CD8-positive, alpha-beta memory T cell (primary cell): ENCODE measurements at places on chromosomes 12 and 14.
A peak's percentile ranks its signal among the peaks of the same experiment; 100 is the strongest.

DNA sequence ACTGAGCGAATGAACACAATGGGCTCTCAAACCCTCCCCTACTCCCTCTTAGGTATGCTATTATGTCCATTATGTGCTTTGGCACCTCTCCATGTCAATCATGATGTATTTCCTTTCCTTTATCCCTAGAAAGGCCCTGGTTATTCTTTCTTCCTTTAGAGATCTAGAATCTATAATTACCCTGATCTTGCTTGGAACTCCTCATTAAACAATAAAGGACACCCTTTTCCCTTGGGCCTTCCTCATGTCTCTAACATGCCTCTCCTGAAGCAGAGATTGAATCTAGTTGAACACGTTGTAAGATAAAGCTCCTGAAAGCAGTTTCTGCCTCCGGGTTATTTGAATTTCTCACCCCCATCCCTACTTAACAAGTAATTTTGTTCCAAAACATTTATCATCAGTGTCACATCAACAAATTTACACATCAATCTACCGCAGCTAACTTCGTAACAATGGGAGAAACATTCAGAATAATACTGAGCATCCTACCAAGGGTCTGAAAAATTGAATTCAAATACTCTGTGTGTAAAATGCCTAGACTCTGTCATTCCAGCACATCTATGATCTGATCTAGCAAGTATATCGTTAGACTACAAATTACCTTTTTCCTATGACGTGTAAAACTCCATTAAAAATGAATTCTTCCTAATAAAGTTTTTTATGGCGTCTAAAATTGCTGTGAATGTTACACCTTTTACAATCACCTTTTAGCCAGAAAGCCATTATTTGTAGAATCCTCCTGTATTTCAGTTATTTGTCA is 5.4 kb downstream of the USP44 start:
- no peak overlapping the region for H3K4me3 ChIP-seq
- no peaks in the 10 kb centered on the region for H3K4me1 ChIP-seq
- H3K36me3 ChIP-seq = no peaks in the 10 kb centered on the region
- no peak for DNase-seq

GRCh38 chr14:70721542-70721941 is 79.8 kb downstream of the TTC9 start:
- no peaks in the 10 kb centered on the region for H3K36me3 ChIP-seq
- H3K27me3 ChIP-seq = no peaks in the 10 kb centered on the region
- no peak overlapping the region for H3K27ac ChIP-seq
- no peak for DNase-seq
- H3K4me1 ChIP-seq = no peaks in the 10 kb centered on the region
- no peak overlapping the region for H3K4me3 ChIP-seq

DNA sequence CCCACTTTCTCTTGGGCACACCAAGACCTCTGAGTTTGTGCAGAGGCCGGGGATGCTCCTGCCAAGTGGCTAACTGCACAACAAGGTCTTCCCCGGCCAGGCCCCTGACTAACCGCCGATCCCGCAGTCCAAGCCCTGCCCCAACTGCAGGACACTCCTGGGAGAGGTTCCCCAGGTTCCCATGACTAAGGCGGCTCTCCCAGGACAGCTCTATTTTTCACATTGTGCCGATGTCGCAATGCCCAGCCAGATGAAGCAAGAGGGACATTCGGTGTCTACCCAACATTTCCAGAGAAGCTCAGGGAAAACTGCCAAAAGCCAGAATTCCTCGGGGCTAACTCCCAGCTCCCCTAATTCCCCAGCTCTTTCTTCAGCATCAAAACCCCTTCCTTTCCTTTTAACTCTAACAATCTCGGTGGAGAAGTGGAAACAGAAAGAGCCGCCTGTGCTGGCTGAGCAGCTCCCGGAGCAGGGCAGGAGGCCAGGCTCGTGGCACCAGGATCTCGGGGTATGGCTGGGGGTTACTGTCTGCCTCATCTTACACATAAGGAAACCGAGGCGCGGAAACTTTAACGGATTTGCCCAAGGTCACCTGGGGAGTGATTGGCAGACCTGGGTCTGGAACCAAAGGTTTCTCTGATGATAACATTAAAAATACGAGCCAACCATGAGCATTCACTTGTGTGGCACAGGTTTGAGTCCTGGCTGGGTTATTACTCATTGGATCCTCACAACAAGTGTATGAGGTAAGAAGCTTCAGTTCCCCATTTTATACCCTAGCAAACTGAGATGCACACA is 318.2 kb downstream of the BCL11B start:
- no peaks in the 10 kb centered on the region for H3K4me1 ChIP-seq
- H3K4me3 ChIP-seq = no peak overlapping the region
- no peaks in the 10 kb centered on the region for H3K36me3 ChIP-seq
- H3K27ac ChIP-seq = no peak overlapping the region

- H3K4me3 ChIP-seq = peak within 1 kb of the TSS; percentile 55
- no peaks in the 10 kb centered on the region for H3K36me3 ChIP-seq
- no peaks in the 10 kb centered on the region for H3K27me3 ChIP-seq
- no peak within 1 kb of the TSS for H3K27ac ChIP-seq
These were observed at the start of gene SLC25A29 for GRCh38 chr14:100306101-100306997. TSS of gene SLC25A29 (minus strand) at chr14:100306444. CDS start at chr14:100306232, 212 bp downstream.

DNA sequence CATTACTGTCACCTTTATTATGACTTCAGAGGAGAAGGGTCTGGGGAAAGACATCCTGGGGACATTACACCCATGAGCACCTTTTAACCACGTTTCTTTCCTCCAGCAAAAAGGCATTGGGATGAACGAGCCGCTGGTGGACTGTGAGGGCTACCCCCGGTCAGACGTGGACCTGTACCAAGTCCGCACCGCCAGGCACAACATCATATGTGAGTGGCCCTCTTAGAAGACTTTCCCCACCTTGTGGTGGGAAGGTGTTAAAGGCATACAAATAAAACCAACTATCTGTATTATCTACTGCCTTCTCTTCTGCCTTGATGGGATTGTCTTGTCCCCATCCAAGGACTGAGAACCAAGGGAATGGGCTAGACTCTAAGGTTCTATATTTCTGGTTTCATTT is 6.0 kb downstream of the PSMD9 start:
- H3K27ac ChIP-seq = no peak overlapping the region
- H3K4me3 ChIP-seq = no peak overlapping the region
- peaks cover 13% of the 10 kb centered on the region for H3K4me1 ChIP-seq
- H3K27me3 ChIP-seq = no peaks in the 10 kb centered on the region
- DNase-seq = no peak

- no peak overlapping the region for H3K4me3 ChIP-seq
- no peak for DNase-seq
- H3K36me3 ChIP-seq = no peaks in the 10 kb centered on the region
- H3K27ac ChIP-seq = no peak overlapping the region
These were observed 159.5 kb downstream of the ANO2 start for GRCh38 chr12:5785601-5786000.

- H3K4me1 ChIP-seq = peaks cover 12% of the 10 kb centered on the region
- H3K4me3 ChIP-seq = no peak overlapping the region
- no peaks in the 10 kb centered on the region for H3K27me3 ChIP-seq
- no peak for DNase-seq
These were observed 2.0 kb upstream of the PPP1CC start for GRCh38 chr12:110744601-110745264.

DNA sequence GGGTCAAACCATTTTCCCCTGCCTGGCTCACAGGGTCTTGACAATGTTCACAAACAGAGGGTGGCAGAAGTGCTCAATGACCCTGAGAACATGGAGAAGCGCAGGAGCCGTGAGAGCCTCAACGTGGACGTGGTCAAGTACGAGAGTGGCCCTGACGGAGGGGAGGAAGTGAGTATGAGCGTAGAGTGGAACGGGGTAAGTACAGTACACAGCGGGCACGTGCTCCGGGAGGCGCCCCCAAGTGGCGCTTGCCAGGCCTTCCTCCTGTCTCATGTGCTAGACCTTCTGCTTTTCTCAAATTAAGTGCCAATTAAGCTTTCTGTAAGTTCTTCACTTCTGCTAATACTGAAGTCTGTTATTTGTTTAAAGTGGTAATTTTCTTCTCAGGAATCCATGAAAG is 35.9 kb downstream of the XRCC3 start:
- peaks cover 74% of the 10 kb centered on the region for H3K36me3 ChIP-seq
- H3K27me3 ChIP-seq = no peaks in the 10 kb centered on the region
- no peak overlapping the region for H3K27ac ChIP-seq
- DNase-seq = peak; percentile 7

- H3K4me3 ChIP-seq = no peak overlapping the region
- H3K4me1 ChIP-seq = no peaks in the 10 kb centered on the region
- no peaks in the 10 kb centered on the region for H3K27me3 ChIP-seq
- DNase-seq = no peak
- H3K36me3 ChIP-seq = no peaks in the 10 kb centered on the region
These were observed 38.7 kb downstream of the ANO4 start for GRCh38 chr12:100833282-100833681.

DNA sequence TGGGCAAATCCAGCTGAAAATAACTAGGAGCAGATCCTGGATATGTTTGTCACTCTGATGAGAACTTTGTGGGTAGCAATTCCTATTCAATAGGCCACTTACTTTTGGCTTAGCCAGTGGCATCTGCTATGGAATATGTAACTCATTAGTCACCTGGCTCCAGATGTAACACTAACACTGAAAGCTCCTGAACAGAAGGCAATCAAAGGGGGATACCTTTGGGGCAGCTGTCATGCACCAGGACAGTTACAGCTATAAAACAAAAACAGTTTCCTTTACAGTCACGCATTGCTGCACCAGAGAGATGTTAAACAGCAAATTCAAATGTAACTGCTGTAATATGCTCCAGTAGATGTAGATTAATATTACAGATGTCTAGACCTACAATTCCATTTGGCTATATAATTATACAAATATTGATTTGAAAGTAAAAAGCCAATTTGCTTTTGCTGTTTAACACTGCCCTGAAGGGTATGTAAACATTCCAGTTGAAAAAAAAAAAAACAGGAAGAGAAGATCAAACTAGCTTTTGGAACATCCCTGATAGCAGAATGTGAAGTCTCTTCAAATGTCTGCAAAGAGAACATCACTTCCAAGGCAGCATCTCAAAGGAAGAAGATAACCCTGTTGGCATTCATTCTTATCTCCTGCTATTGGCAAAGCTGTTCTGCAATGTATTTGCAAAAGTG is 18.4 kb downstream of the RACGAP1 start:
- H3K27me3 ChIP-seq = no peaks in the 10 kb centered on the region
- H3K4me1 ChIP-seq = no peaks in the 10 kb centered on the region
- no peaks in the 10 kb centered on the region for H3K36me3 ChIP-seq
- H3K4me3 ChIP-seq = no peak overlapping the region
- DNase-seq = no peak

DNA sequence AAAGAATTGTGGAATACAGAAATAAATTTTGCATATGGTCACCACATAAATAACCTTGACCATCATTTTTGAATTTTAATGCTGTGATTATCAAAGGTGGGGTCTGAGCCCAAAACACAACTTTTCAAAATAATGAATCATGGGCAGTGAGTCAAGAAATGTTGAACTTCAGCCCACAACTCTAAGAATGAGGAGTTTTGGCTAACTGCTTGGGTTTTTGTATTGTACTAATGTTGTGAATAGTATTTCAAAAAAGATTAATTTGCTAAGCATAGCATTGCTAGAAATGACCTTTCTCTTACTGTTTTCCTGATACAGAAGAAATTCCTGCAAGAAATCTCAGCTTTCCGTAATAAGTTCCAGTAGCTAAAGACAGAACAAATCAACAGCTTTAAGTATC is 24.4 kb upstream of the YARS2 start:
- H3K4me3 ChIP-seq = no peak overlapping the region
- H3K36me3 ChIP-seq = no peaks in the 10 kb centered on the region
- H3K27ac ChIP-seq = no peak overlapping the region
- no peaks in the 10 kb centered on the region for H3K27me3 ChIP-seq

- H3K4me1 ChIP-seq = no peaks in the 10 kb centered on the region
- H3K27ac ChIP-seq = no peak overlapping the region
- no peak for DNase-seq
- no peaks in the 10 kb centered on the region for H3K36me3 ChIP-seq
These were observed 77.6 kb upstream of the PRKD1 start for GRCh38 chr14:30005114-30005808.

- H3K27ac ChIP-seq = peak overlapping the region; percentile 10
- H3K4me1 ChIP-seq = peaks cover 94% of the 10 kb centered on the region
- peak overlapping the region; percentile 13 for H3K4me3 ChIP-seq
- peak; percentile 49 for DNase-seq
- H3K27me3 ChIP-seq = no peaks in the 10 kb centered on the region
- no peaks in the 10 kb centered on the region for H3K36me3 ChIP-seq
These were observed 908.8 kb downstream of the VRK1 start for GRCh38 chr14:97705976-97706375.

DNA sequence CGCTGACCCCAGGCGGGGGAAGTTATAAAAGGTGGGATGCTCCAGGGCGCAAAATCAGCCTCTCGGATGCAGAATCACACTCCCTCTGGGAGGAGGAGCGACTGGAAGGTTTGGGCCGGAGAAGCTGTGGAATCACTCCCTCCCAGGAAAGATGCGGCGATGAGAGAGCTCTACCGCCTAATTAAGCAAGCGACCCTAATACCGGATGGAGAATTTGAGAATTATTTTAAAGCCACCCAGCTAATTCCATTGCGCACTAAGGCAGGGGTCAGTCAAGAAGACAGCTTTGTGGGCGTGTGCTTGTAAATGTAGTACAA is 1.9 kb downstream of the COL2A1 start:
- no peak for DNase-seq
- H3K27ac ChIP-seq = no peak overlapping the region
- H3K4me1 ChIP-seq = peaks cover 41% of the 10 kb centered on the region

DNA sequence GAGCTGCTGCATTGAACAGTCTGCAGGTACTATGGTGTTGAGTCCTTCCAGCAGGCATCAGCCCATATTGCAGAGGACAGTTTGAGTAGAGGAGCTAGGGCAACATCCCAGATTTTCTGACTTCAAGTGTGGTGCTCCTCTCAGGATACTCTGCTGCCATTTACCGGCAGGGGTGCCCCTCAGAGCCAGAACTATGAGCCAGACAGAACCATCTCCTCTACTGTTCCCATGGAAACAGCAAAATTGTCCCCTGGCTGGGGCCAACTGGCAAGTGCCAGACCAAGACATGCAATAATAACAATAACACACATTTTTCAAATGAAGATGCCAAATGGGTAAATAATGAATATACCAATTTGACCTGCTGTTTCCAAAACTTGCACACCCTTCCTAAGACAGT is 102.9 kb downstream of the ADCK1 start:
- no peaks in the 10 kb centered on the region for H3K4me1 ChIP-seq
- no peak overlapping the region for H3K27ac ChIP-seq
- H3K27me3 ChIP-seq = no peaks in the 10 kb centered on the region
- H3K4me3 ChIP-seq = no peak overlapping the region
